ENCODE measurements at places on chromosomes 11 and 22.

- DNase-seq = no peak
Observed at GRCh38 chr11:86623736-86624135, 48.7 kb downstream of the ME3 start.

- no peak for DNase-seq
Observed at GRCh38 chr11:110473706-110474105, 44.0 kb downstream of the FDX1 start.

GRCh38 chr22:35631597-35631996, 14.5 kb upstream of the MB start:
- peak; percentile 64 for DNase-seq

- no peak for DNase-seq
Observed at GRCh38 chr11:60468829-60469228, 13.2 kb downstream of the MS4A1 start.

GRCh38 chr11:79076526-79077115, 364.2 kb downstream of the TENM4 start:
- peak; percentile 51 for DNase-seq

DNA sequence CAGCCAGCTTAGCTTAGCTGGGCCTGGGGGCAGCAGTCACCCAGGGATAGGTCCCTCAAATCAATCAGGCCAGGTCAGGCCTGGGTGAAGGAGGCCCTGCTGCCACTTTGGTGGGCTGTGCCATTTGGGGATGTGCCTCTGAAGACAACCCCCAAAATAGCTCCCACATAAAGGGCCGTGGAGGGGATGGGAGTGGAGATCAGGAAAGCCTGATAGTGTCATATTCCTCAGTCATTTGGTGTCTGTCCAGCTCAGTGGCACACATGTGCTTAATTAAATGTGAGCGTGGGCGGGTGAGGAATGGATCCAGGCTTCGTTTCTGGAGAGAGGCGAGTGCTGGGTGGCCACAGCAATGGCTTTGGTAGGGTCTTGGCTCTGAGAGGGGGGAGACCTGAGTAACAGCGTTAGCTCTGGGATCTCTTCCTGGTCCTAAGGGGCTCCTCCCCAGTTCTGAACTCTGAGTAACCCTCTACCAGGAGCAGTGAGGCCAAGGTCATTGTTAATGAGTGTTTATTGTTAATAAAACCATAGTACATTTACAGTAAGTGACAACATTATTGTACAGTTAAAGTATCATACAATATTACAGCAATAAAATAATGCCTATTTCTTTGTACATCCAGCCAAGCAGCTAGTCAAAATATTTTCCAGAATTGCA, 45.2 kb downstream of the NAT10 start:
- no peak for DNase-seq

DNA sequence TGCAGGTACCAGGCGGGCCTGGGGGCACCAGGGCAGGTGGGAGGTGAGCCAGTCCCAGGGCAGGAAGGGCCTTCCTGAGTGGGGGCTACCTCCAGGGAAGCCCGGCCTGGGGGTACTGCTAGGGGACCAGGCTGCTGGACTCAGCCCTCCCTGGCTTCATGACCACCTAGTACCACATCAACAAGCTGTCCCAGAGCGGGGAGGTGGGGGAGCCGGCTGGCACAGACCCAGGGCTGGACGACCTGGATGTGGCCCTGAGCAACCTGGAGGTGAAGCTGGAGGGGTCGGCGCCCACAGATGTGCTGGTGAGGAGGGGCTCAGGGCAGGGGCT, 6.7 kb downstream of the TRPT1 start:
- DNase-seq = no peak

DNA sequence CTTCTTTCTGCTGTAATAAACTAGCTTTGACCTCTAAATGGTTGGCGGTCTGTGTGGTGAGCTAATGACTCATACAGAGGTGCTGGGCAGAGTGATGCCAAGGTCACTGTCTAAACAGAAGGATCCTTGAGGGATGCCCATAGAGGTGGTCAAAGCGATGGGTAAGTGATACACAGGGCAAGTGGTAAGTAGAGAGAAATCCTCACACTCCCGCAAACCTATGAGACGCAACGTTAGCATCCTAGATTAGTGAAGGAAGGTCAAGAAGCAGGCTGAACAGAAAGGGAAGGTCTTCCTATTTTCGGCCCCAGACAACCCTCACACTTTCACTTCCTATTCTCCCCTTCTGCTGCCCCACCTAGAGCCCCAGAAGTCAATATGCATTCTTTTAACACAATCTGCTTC, 65.6 kb upstream of the SESN3 start:
- DNase-seq = no peak

DNA sequence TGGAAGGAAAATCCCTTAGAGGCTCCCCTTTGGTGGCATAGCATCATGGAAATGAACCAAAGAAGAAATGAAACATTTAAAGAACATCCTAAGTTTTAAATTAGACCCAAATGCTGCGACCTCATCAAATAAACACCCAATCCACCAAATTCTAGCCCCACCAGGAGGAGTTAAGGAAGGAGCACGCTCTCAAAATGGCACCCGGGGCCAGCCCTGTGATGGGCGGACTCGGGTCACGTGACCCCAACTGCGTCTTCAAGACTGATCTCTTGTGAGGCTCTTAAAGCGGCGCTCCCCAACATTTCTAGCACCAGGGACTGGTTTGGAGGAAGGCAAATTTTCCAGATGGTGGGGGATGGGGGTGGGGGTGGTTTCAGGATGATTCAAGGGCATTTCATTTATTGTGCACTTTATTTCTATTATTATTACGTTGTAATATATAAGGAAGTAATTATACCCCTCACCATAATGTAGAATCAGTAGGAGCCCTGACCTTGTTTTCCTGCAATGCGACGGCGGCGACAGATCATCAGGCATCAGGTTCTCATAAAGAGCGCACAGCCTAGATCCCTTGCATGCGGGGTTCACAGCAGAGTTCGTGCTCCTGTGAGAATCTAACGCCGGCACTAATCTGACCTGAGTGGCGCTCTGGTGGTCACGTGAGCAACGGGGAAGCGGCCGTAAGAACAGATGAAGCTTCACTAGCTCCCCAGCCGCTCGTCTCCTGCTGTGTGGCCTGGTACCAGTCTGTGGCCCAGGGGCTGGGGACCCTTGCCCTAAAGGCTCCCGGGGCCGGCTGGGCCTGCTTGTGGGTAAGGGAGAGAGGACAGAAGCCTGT, 90.6 kb upstream of the SLC22A12 start:
- no peak for DNase-seq

GRCh38 chr22:39457198-39457555, 365 bp downstream of the MGAT3 start:
- DNase-seq = no peak

All from activated CD8-positive, alpha-beta T cell treated with anti-CD3 and anti-CD28 coated beads for 36 hours (primary cell).